ENCODE measurements at places on chromosomes 2 and 18.

DNA sequence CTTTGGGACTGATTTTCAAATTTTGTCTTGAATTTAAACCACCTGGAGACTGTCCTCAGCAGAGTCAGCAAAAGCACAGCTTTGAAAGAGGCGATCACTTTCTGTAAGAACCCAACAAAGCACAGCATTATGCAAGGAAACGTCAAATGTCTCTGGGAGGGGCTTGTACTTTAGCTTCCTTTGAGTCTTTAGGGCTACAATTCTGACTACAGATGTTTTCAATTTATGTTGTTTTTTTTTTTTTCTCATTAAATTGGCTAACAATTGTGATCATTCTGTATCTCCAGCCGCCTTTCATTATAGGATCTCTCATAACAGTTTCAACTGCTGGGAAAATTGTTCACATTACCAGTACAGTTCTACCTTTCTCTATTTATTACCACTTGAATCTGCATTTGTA is 48.3 kb downstream of the COL3A1 start:
- no peak for DNase-seq

GRCh38 chr2:19120941-19121750 is 237.3 kb downstream of the OSR1 start:
- DNase-seq: no peak

- DNase-seq: no peak
Observed at GRCh38 chr2:240559286-240559685, 871 bp upstream of the DUSP28 start.

GRCh38 chr18:46141199-46141598 is 37.0 kb downstream of the HAUS1 start:
- no peak for DNase-seq

DNA sequence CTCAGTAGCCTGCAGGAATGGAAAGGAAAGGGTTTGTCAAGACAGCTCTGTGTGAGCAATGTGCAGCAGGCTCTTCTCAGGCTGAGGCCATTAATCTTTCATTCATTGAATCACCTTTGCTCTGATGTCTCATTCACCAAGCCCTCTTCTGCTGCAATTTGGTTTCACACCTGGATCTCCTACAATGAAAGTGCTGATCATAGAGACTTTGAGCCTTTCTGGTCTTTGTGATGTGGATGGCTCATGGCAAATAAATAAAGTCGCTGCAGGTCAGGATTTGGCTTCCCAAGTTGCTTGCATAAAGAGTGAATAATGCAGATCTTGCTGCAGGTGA is 95.8 kb upstream of the SPRED2 start:
- no peak for DNase-seq

GRCh38 chr2:217152831-217153230 is 293.0 kb upstream of the TNP1 start:
- DNase-seq: no peak

GRCh38 chr2:31956312-31956711 is 54.5 kb downstream of the MEMO1 start:
- DNase-seq: no peak

DNA sequence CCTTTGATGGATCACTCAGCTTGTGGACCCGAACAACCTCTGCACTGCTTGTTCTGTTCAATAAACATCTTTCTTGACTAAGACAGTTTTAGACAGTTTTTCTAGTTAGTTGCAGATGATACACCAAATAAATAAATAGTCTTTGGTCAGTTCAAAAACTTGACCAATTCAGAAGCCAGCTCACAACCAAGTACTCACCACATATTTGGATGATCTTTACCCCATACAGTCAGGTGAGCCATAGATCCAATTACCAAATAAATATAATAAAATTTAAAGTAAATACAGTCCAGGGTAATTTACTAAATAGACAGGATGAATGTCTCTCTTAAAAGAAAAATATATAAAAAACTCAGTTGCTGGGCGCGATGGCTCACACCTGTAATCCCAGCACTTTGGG is 18.2 kb downstream of the SCN3A start:
- no peak for DNase-seq

GRCh38 chr2:152508446-152508845 is 173.5 kb downstream of the FMNL2 start:
- no peak for DNase-seq

DNA sequence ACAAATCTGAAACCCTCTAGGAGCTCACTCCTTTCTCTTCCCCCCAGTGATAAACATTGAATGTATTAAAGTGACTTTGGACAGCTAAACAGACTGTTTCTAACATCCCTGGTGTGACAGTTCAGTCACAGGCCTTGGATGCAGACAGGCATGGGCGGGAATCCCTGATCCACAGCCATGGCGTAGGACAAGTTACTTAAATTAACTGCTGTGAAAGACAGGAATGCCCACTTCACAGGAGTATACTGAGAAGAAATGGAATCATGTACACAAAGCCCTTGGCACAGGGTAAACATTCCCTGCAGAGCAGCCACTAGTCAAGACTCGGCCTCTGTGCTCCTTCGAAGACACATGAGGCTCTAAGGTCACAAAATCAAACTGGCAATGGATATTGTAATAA is 34.0 kb downstream of the FARSB start:
- DNase-seq: no peak

- no peak for DNase-seq
Observed at GRCh38 chr2:160836755-160837154, 323.5 kb upstream of the TANK start.

GRCh38 chr2:98601532-98602132 is 6.7 kb downstream of the COA5 start:
- no peak for DNase-seq

DNA sequence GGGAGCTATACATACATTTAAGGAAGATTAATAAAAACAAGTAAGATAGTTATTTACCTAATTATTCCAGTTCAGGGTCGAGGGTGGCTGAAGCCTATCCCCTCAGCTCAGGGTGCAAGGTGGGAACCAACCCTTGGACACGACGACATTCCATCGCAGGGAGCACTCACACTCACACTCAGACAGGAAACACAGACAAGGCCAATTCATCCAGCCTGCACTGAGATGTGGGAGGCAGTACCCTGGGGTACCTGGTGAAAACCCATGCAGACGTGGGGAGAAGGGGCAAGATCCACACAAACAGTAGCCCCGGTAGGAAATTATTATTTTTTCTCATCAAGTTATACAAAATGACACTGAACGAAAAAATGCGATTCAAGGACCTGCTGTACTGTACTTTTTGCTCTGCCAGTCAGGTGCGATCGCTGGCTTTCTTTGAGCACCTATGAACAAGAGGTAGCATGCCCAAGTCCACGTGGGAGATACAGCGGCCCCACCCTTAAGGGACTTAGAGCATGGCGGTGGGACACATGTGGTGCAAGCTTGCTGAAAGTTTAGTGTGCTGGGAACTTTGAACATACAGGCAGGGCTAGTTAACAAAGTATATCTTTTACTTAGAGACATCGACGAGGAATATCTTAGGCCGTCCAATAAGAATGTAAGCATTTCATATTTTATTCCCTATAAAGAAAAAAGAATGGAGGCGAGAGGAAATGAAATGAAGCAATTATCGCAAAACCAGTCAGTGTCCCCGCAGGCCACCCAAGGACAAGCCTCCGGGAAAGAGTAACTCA is 624 bp downstream of the METTL8 start:
- peak; percentile 73 for DNase-seq

GRCh38 chr2:128237911-128238697 is 80.6 kb downstream of the HS6ST1 start:
- no peak for DNase-seq

GRCh38 chr2:123917241-123917640 is 107.8 kb upstream of the CNTNAP5 start:
- no peak for DNase-seq

Measured in activated CD4-positive, alpha-beta T cell treated with anti-CD3 and anti-CD28 coated beads for 48 hours (primary cell).